Naive thymus-derived CD8-positive, alpha-beta T cell (primary cell): ENCODE measurements at places on chromosomes 5 and 9.

GRCh38 chr9:132003896-132004295 is 75.8 kb downstream of the MED27 start:
- no peaks in the 10 kb centered on the region for H3K27me3 ChIP-seq
- H3K4me3 ChIP-seq: no peak overlapping the region
- peaks cover 10% of the 10 kb centered on the region for H3K36me3 ChIP-seq
- DNase-seq: no peak
- H3K27ac ChIP-seq: no peak overlapping the region
- H3K4me1 ChIP-seq: peaks cover 17% of the 10 kb centered on the region

GRCh38 chr9:14316602-14317300 is 2.8 kb upstream of the NFIB start:
- H3K27me3 ChIP-seq: peaks cover 57% of the 10 kb centered on the region
- peaks cover 24% of the 10 kb centered on the region for H3K4me1 ChIP-seq
- peak overlapping the region; percentile 69 for H3K4me3 ChIP-seq
- no peak overlapping the region for H3K27ac ChIP-seq
- no peak for DNase-seq

DNA sequence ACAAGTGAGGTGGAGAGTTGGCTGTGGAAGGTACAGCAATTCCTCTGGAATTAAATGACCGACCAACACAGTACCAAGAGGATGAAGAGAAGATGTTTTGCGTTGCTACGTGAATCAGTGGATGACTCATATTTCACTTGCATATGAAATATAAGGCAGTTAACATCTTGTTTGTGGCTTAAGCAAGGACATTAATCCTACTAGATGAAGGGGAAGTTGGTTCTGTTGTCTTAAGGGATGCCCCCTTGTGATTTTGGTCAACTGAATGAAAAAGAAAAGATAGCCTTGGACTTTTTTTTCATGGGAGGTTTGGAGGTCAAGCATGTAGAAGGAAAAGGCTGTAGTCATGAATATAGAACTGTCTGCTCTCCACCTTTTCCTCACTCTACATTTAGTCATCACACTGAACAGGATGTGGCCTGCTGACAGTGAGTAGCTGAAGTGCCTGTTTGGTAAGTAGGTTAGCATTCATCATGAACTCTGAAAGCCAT is 33.9 kb downstream of the VLDLR start:
- peaks cover 3% of the 10 kb centered on the region for H3K36me3 ChIP-seq
- no peak overlapping the region for H3K4me3 ChIP-seq
- DNase-seq: no peak
- no peaks in the 10 kb centered on the region for H3K27me3 ChIP-seq
- H3K27ac ChIP-seq: no peak overlapping the region

DNA sequence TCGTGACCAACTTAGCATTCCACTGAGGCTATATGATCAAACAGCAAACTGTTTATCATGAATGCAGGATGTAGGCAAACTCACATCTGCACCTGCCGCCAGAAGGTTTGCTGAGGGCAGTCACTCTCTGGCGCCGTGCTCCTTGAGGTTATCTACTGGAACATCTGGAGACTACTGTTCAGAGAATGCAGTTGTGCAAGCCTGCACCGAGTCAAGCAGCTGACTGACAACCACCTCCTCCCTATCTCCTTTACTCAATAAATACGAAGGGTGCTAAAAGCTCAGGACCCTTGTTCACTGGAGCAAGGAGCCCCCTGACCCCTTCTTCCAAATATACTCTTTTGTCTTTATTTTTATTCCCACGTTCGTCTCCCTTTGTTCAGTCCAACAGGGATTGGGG is 27.1 kb downstream of the CCDC125 start:
- H3K4me3 ChIP-seq: no peak overlapping the region
- H3K4me1 ChIP-seq: no peaks in the 10 kb centered on the region
- peaks cover 62% of the 10 kb centered on the region for H3K36me3 ChIP-seq

- H3K36me3 ChIP-seq: no peaks in the 10 kb centered on the region
- no peaks in the 10 kb centered on the region for H3K4me1 ChIP-seq
- DNase-seq: no peak
- H3K27ac ChIP-seq: no peak overlapping the region
Measured at GRCh38 chr5:117376748-117377147, 802.1 kb upstream of the SEMA6A start.

- H3K27ac ChIP-seq: no peak overlapping the region
- DNase-seq: no peak
- no peaks in the 10 kb centered on the region for H3K36me3 ChIP-seq
- no peaks in the 10 kb centered on the region for H3K4me1 ChIP-seq
- no peak overlapping the region for H3K4me3 ChIP-seq
Measured at GRCh38 chr5:150502106-150502505, 5.8 kb upstream of the NDST1 start.

- H3K4me3 ChIP-seq: no peak overlapping the region
- no peak overlapping the region for H3K27ac ChIP-seq
- peaks cover 8% of the 10 kb centered on the region for H3K36me3 ChIP-seq
- no peak for DNase-seq
Measured at GRCh38 chr9:105722099-105722498, 27.8 kb downstream of the TMEM38B start.

DNA sequence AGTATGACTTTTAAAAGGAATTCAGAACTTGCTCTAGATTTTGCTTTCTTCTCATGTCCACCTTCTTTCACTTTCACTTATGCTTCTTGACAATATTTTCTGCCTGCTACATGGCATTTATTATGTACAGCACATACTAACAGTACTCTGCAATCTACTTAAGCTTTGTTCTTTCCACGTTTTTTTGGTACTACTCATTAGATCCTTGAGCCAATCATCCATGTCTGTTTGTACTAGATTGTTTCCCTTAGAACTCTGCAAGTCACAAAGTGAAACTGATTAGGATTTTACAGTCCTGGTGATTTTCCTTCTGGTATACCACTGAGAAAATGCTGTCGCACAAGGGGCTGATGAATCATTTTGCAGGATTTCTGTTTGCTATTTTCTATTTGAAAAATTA is 78.3 kb downstream of the PARP8 start:
- H3K27me3 ChIP-seq: no peaks in the 10 kb centered on the region
- DNase-seq: peak; percentile 37
- peak overlapping the region; percentile 86 for H3K4me3 ChIP-seq
- H3K27ac ChIP-seq: peak overlapping the region; percentile 92
- H3K36me3 ChIP-seq: peaks cover 17% of the 10 kb centered on the region
- peaks cover 84% of the 10 kb centered on the region for H3K4me1 ChIP-seq

- H3K4me3 ChIP-seq: no peak overlapping the region
- no peaks in the 10 kb centered on the region for H3K27me3 ChIP-seq
- peaks cover 6% of the 10 kb centered on the region for H3K4me1 ChIP-seq
- H3K27ac ChIP-seq: no peak overlapping the region
- H3K36me3 ChIP-seq: no peaks in the 10 kb centered on the region
Measured at GRCh38 chr5:1115123-1115815, 3.4 kb upstream of the SLC12A7 start.

DNA sequence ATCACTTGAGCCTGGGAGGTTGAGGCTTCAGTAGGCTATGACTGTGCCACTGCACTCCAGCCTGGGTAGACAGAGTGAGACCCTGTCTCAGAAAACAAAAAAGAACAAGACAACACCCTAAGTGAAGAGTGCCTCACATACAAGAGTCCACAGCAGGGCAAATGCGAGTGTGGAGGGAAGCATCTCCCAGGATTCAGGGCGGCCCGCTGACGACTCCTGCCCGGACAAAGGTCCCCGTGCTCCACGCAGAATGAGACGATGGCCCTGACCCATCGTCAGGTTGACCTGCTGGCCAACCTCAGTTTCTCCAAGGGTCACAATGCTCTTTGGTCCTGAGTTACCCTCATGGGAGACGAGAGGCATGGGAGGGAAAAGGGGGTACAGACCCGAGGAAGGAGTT is 18.3 kb downstream of the MRNIP start:
- H3K4me3 ChIP-seq: no peak overlapping the region
- peaks cover 7% of the 10 kb centered on the region for H3K36me3 ChIP-seq
- no peak overlapping the region for H3K27ac ChIP-seq
- no peak for DNase-seq
- H3K27me3 ChIP-seq: no peaks in the 10 kb centered on the region

DNA sequence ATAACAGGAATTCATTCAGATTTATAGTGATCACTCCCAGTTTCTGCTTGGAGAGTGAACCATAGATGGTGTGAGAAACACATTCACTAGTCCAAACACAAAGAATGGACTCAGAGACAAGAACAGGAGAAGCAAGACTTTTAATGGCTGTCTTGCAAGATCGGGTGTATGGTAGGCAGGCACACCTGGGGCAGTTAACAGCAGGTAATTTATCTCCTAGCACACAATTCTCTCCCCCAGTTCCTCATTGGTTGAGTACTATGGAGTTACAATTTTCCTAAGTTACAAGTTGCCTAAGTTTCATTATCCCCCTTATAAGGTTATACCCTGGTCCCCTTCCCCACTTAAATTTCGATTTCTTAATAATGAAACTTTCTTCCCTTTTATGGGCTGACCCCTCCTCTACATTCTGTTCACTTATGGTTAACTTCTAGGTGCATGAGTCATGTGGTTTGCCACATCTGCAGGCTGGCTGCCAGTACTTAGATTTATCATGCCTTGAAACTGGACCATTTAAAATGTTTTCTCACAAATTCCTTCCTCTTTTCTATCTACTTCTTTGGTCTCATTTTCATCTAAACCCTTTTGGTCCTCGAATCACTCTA is 623.3 kb downstream of the HINT1 start:
- H3K27me3 ChIP-seq: peaks cover 7% of the 10 kb centered on the region
- peaks cover 12% of the 10 kb centered on the region for H3K36me3 ChIP-seq
- no peak overlapping the region for H3K4me3 ChIP-seq

DNA sequence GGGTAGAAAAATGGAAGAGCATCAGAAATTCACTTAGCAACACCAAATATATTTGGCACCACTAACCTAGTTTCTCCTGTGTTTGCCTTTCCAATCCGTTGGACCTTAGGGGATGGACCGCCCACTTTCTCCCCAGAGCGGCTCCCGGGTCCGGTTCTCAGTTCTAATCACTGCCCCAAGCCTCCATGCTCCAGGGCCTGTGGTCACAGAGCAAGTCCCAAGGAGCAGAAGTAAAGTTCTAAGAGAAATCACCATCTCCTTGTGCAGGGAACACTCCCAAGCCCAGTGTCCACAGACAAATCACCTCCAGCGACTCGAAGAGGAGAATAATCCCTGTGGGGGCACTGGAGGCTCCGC is 728 bp upstream of the SLC1A1 start:
- no peak overlapping the region for H3K27ac ChIP-seq
- peak overlapping the region; percentile 77 for H3K4me3 ChIP-seq
- H3K36me3 ChIP-seq: no peaks in the 10 kb centered on the region
- peaks cover 36% of the 10 kb centered on the region for H3K27me3 ChIP-seq
- H3K4me1 ChIP-seq: peaks cover 28% of the 10 kb centered on the region

DNA sequence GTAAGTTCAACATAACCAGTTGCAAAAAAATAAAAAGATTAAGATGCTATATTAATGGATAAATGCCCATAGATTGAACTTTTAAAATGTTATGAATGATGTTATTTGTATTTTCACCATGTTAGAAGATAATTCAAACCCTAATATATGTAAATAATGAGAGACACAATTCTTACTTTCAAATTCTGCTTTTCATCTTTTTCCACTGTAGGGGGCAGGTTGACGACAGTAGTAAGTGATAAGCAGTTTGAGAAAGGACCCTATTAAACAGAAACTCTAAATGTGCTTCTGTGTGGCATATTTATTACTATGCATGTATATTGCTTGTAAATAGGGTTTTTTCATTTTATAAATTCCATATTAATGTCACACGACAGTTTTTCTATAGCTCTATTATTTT is 591.1 kb downstream of the SEMA5A start:
- no peaks in the 10 kb centered on the region for H3K4me1 ChIP-seq
- no peak overlapping the region for H3K27ac ChIP-seq
- no peak overlapping the region for H3K4me3 ChIP-seq
- no peaks in the 10 kb centered on the region for H3K36me3 ChIP-seq

DNA sequence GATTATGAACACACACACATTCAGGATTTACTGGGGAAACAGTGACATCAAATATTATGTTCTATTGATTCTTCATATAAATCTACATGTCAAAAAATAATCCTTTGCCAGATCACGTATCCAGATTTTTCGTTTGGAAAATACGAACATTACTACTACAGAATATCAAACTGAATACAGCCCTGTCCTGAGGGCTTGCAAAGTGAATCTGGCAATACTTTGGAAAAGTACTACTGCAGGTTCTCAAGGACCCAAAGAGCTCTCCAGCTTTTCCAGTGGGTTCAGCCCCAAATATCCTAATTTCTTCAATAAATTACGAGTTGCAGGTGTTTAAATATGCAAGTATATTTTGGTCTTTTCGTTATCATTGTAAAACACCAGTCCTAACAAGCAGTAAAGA is 411 bp upstream of the NDUFS4 start:
- peaks cover 45% of the 10 kb centered on the region for H3K4me1 ChIP-seq
- DNase-seq: no peak
- H3K4me3 ChIP-seq: peak overlapping the region; percentile 99
- no peaks in the 10 kb centered on the region for H3K36me3 ChIP-seq
- peak overlapping the region; percentile 95 for H3K27ac ChIP-seq

- peaks cover 22% of the 10 kb centered on the region for H3K4me1 ChIP-seq
- DNase-seq: no peak
- H3K4me3 ChIP-seq: no peak overlapping the region
Measured at GRCh38 chr5:1498623-1499416, 24.9 kb downstream of the LPCAT1 start.

DNA sequence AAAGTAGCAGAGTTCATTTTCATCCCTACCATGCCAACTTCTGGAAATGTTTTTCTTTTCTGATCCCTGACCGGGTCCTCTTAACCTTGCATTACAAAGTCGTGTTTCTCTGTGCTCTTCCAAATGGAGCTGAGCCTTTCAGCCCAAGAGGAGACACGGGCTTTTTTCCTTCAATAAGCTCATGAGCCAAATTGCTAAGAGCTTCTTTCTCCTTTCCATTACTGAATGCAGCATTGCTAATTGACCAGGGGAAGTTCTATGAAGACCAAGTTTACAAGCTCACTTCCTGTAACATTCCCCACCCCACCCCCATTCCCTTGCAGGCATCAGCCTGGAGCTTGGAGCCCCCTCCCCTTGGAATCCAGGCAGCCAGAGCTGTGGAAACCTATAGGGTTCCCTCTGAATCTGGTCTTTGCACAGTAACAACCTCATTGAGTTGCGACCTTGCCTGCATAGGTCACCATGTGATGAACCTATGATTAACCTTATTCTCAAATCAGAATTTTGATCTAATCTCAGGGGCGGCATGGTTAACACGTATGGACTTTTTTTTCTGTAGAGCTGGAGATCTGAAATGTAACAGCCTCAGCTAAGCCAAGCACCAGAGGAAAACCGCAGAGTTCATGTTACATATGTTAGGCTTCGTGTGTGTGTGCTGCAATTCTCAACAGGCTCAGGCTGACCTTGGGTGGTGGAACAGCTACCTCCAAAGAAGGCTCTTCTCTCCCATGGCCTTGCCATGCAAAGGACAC is 395.7 kb upstream of the ZNF462 start:
- H3K27me3 ChIP-seq: no peaks in the 10 kb centered on the region
- H3K36me3 ChIP-seq: no peaks in the 10 kb centered on the region
- H3K4me3 ChIP-seq: no peak overlapping the region
- no peak overlapping the region for H3K27ac ChIP-seq
- no peak for DNase-seq
- no peaks in the 10 kb centered on the region for H3K4me1 ChIP-seq

- peaks cover 5% of the 10 kb centered on the region for H3K27me3 ChIP-seq
- H3K36me3 ChIP-seq: no peaks in the 10 kb centered on the region
- no peak overlapping the region for H3K4me3 ChIP-seq
- no peaks in the 10 kb centered on the region for H3K4me1 ChIP-seq
Measured at GRCh38 chr5:171623551-171624097, 162.0 kb upstream of the SMIM23 start.

GRCh38 chr5:133907075-133907474 is 61.4 kb downstream of the C5orf15 start:
- no peaks in the 10 kb centered on the region for H3K36me3 ChIP-seq
- no peak overlapping the region for H3K4me3 ChIP-seq
- no peaks in the 10 kb centered on the region for H3K27me3 ChIP-seq
- no peak for DNase-seq
- no peaks in the 10 kb centered on the region for H3K4me1 ChIP-seq

GRCh38 chr9:35690614-35691333 is 1.0 kb upstream of the TPM2 start:
- H3K36me3 ChIP-seq: no peaks in the 10 kb centered on the region
- no peaks in the 10 kb centered on the region for H3K27me3 ChIP-seq
- peaks cover 15% of the 10 kb centered on the region for H3K4me1 ChIP-seq
